Activated CD4-positive, alpha-beta T cell treated with anti-CD3 and anti-CD28 coated beads, Interleukin-2, Interleukin-4, amounts not matched to agents 100 ng/mL and 50 ng/mL, durations not matched to agents 16 hours and 8 hours (primary cell): ENCODE measurements at places on chromosomes 12 and 14.

- DNase-seq, result no peak
Measured at GRCh38 chr14:51182131-51182565, 57.9 kb upstream of the TMX1 start.

DNA sequence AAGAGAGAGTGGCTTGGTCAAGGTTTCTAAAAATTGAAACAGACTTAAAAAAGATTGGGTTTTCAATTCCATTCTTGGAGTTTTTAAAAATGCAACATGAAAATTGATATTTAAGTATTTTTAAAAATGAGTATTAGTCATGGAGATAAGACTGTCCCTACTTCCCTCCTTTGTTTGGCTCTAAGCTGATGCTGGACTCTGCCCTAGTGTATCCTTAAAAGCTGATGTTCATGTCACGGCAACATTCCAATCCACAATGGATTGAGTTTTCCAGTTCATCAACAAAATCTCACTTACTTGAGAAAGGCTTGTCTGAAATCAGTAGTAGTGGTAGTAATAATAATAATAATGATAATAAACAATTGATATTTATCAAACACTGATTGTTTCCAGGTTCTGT lies 119.0 kb upstream of the SLC38A2 start:
- no peak for DNase-seq

GRCh38 chr12:52527121-52527800 lies 7.1 kb upstream of the KRT5 start:
- DNase-seq, result no peak

DNA sequence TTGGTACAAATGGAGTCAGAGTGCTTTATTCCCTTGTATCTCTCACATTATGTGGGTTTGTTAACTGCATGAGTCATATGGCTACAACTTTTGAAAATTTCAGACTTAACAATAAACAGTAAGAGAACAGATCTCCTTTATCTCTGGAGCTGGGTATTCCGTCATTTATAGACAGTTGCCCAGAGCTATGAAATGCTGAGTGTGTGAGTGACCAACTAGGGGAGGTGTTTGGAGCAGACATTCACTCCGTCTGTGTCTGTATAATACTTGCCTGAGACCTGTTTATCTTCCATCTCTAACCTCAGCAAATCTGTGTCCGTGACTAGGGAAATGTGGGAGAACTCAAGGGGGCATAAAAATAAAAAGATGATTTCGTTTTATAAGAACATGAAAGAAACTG lies 279.9 kb upstream of the FAR2 start:
- no peak for DNase-seq

- DNase-seq, result no peak
Measured at GRCh38 chr12:53768976-53769375, 17.2 kb upstream of the CISTR start.

DNA sequence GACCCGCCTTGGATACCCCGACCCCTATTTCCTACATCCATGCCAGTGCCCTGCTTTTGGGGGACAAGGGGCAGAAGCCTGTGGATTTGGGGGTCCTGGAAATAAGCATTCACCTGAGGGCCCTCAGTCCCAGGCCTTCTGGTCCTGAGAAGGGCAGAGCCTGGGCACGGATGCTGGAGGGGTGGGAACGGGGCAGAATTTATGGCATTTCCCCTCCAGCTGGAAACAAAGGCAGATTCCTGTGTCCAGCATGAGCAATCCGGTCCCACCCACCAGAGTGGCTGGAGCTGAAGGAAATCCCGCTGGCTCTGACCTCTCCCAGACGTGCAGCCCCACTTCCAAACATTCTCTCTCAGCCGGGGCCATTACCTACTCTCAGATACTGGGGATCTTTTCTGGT lies 9.3 kb downstream of the ANKRD33 start:
- no peak for DNase-seq

DNA sequence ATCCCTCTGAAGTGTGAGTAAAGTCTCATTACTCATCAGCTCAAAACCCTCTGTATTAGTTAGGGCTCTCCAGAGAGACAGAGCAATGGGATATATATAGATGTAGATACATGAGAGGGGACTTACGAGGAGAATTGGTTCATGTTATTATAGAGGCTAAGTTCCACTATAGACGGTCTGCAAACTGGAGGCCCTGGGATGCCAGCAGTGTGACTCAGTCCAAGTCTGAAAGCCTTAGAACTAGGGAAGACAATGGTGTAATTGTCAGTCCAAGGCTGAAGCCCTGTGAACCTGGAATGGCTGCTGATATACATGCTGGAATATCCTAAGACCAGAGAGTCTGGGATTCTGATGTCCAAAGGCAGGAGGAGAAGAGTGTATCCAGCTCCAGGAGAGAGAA lies 57.3 kb upstream of the CEP83 start:
- DNase-seq, result no peak

- DNase-seq, result no peak
Measured at GRCh38 chr14:85415015-85415712, 114.8 kb upstream of the FLRT2 start.

DNA sequence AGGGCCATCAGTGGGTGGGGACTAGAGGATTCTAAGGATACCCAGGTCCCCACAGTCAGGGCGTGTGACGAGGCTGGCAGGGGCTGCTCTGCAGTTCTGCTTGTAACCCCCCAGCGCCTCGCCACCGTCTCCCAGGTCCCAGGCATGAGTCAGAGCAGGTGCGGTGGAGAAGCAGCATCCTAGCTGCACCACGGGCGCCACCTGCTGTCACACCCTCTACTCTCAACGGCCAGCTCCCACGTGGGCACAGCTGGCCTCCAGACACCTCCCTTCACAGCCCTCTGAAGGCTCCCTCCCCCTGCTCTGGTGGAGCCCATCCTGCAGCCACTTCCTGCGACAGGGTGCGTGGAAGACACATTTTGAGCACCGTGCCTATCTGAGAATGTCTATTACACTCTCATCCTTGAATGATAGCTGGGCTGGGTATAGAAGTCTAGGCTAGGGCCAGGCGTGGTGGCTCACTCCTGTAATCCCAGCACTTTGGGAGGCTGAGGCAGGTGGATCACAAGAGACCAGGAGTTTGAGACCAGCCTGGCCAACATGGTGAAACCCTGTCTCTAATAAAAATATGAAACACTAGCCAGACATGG lies 6.9 kb upstream of the NUDT14 start:
- DNase-seq, result no peak

DNA sequence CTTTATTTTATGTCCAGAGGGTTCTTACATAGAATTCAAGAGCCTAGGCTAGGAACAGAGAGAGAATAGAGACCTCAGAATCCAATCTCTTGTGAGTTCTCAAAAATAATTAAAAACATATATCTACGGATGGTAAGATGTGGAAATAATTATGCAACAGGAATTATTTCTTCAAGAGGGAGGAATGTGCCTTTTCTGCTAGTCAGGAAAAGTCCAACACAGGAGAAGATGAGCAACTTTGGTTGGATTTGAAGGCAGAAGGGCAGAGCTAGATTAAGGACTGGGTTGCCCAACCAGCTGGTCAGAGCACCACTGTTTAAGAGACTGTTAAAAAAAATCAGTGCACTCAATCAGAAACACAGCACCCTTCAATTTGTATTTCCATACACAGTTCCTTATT lies 365.5 kb downstream of the ETNK1 start:
- DNase-seq, result no peak

DNA sequence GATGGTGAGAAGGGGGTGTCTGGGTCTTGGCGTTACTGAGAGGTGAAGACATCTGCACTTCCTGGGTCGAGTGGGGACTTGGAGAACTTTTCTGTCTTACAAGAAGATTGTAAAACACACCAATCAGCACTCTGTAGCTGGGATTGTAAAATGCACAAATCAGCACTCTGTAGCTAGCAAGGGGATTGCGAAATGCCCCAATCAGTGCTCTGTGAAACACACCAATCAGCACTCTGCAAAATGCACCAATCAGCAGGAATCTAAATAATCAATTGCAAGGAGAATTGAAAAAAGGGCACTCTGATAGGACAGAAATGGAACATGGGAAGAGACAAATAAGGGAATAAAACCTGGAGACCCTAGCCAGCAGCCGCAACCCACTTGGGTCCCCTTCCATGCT lies 376.1 kb upstream of the SFSWAP start:
- DNase-seq, result no peak

DNA sequence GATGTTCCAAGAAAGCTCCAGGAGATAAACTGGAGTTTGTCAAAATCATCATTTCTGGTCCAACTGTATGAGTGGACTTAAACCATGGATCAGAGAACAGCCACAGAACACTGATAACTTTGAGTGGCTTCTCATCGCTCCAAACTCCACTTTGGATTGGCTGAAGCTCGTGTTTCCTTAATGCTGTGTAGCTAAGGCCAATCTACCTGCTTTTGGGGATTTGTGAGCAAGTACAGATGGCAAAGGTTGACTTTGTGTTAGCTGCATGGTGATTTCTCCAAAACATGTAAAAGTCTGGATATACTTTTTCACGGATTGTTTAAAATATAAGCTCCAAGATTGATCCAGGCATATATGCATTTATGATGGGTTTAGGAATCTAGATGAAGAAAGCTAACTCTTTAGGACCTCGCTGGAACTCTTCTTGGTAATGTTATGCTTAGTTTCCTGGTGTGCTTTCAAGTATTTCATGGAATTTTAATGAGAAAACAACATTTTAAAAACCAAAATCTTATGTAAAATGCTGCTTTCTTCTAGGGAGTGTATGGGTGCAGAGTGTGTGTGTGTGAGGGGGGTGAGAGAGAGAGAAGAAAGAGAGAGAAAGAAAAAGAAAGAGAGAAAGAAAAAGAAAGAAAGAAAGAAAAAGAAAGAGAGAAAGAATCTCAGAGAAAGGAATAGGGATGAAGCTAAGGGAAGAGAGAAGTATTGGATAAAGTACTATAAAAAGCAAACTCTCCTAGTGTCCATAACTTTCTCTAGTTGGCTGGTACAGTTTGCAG lies 11.6 kb upstream of the PAX9 start:
- DNase-seq, result no peak
